ENCODE measurements at places on chromosomes 13 and 19.

- no peak for DNase-seq
These were observed 37.9 kb downstream of the MLLT1 start for GRCh38 chr19:6241680-6242377.

GRCh38 chr13:28357911-28358433 lies 137.0 kb downstream of the FLT1 start:
- DNase-seq: no peak

GRCh38 chr19:53538378-53539109 lies 599 bp downstream of the ZNF331 start:
- no peak for DNase-seq

DNA sequence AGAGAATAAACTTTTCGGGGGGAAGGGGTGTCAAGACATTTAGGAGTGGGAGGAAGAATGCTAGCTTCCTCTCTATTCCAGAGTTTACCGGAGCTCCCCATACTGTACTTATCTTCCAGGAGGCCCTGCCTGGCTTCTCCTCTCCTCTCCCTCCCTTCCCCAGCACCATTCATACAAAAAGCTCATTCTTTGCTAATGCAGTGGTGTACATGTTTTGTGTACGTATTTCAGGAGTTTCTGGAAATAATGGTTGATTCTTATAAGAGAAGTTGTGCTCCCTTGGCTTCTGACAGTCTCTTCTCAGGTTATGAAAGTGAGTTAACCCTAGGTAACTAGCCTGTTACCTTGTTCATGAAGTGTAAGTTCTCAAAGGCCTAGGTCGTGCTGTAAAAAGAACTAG lies 7.1 kb downstream of the SAMD4B start:
- DNase-seq: no peak

- DNase-seq: no peak
These were observed 6.5 kb upstream of the CCER2 start for GRCh38 chr19:38918526-38918925.

DNA sequence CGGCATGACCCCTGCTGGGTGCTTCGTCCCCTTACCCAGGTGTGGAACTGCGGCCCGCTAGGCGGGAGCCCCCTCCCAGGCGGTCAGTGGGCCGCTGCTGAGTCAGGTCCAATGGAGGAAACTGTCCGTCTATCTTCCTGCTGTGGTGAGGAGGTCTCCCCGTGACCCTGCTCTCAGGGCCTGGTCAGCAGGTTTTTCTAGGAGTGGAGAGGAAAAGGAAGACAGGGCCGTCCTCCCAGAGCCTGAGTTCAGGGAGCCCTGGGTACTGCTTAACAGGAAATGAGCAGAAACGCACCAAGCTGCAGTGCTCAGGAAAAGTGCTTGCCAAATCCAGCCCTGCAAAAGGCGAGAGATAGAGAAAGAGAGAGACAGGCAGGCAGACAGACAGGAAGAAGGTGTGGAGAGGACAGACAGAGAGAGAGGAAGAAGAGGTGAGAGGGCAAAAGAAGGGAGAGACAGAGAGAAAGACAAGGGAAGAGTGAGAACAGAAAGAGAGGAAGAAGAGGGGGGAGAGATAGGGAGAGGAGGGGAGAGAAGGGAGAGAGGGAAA lies 10.3 kb downstream of the SH3GL1 start:
- DNase-seq: no peak

DNA sequence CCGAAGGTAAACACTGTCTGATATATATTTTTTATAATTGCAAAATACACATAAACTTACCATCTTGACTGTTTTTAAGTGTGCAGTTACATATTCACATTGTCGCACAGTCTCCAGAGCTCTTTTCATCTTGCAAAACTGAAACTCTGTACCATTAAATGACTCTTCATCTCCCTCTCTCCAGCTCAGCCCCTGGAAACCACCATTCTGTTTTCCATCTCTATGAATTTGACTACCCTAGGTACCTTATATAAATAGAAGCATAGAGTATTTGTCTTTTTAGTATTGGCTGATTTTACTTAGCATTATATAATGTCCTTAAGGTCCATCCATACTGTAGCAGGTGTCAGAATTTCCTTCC lies 45.8 kb downstream of the LRCH1 start:
- no peak for DNase-seq

GRCh38 chr19:11091703-11092153 lies 2.5 kb downstream of the LDLR start:
- DNase-seq: no peak

GRCh38 chr13:27419328-27419727 lies 5.1 kb upstream of the GTF3A start:
- no peak for DNase-seq

GRCh38 chr19:1591421-1592023 lies 1.1 kb downstream of the MBD3 start:
- DNase-seq: no peak

DNA sequence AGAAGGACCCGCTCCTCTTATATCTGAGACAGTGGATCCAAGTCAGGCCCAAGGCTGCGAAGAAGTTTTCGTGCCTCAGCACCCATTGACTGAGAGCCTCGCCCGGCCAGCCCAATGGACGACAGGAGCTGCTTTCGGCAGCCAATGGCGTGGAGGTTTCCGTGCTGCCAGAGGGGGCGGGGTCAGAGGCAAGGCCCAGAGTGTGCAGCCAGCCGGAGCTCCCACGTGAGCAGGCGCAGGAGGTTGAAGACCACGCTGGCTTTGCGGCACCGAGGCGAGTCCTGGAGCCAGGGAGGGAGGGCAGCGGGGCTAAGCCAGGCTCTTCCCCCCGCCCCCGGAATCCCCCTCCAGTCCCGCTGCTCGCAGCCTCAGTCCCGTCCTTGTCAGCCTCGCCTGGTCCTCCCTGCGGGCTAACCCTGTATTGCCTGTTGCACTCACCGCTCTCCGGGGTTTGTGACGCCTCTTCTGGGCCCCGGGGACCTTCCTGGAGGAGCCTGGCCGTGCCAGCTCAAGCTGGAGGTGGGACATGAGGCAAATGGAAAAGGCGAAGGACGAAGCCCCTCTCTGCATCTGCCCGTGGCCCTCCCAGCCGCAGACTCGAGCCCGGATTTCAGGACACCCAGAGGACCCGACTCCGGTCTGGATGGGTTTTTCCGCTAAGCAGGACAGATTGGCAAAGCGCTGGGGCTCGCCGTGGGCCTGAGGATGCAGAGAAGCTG lies 1.5 kb downstream of the IFNL4 start:
- DNase-seq: no peak

DNA sequence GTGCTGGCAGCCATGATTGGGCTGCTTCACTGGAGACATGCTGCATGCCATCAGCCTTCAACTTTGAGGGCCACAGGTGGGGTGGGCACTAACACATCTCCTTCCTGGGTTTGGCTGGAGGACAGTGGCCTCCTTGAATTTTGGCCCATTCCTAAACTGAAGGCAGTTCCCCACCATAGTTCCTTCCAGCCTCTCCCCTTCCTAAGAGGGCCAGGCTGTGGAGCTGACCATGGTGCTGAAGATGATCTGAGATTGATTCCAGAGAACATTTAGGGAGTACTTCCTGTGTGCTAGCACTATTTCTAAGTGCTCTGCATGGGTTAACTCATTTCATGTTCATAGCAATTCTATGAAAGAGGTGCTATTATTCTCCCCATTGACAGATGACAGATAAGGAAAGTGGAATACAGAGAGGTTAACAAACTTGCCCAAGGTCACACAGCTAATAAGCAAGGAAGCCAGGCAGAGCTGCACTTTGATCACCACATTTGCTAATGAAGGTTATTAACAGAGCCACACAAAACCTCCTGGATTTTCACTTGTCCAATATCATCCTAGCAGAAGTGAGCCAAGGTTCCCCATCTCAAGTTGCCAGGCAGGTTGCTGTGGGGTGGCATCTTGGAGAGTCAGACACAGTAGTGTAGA lies 175.3 kb downstream of the ZIC5 start:
- DNase-seq: no peak

- DNase-seq: no peak
These were observed 54.0 kb downstream of the RFC3 start for GRCh38 chr13:33872005-33872351.

- DNase-seq: no peak
These were observed 13.1 kb downstream of the ATP11A start for GRCh38 chr13:112702986-112703379.

- DNase-seq: no peak
These were observed 5.0 kb upstream of the KMT2B start for GRCh38 chr19:35712567-35713505.

GRCh38 chr13:46077265-46077664 lies 24.7 kb upstream of the ZC3H13 start:
- no peak for DNase-seq

- no peak for DNase-seq
These were observed 25.0 kb upstream of the LAMP1 start for GRCh38 chr13:113272031-113272430.

GRCh38 chr19:31152906-31153305 lies 196.3 kb downstream of the TSHZ3 start:
- no peak for DNase-seq

- no peak for DNase-seq
These were observed 551 bp downstream of the FZR1 start for GRCh38 chr19:3506384-3507340.

GRCh38 chr19:40974633-40975037 lies 16.4 kb upstream of the CYP2B6 start:
- DNase-seq: peak; percentile 76

Measured in activated T-cell treated with anti-CD3 and anti-CD28 coated beads for 1 hour (primary cell).